ENCODE measurements at places on chromosomes 11 and 22.
A peak's percentile ranks its signal among the peaks of the same experiment; 100 is the strongest.

DNA sequence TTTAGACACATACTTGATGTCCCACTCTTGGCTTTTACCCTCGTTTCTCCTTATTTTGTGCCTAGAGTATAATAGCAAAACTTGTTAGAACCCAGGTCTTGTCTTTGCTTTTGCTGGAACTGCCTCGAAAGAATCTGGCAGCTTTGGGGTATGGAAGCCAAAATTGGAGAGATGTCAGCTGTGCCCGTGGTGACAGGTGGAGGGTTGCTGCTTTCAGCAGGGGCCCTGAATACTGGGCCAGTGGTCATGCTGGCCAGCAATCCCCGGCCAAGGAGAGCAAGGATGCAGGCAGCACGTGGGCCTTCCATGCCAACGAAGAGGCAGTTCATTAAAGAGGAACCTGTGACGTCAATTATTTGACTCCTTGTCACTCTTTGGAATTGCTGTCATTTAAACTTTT is 181.1 kb downstream of the HIPK3 start:
- DNase-seq = no peak

DNA sequence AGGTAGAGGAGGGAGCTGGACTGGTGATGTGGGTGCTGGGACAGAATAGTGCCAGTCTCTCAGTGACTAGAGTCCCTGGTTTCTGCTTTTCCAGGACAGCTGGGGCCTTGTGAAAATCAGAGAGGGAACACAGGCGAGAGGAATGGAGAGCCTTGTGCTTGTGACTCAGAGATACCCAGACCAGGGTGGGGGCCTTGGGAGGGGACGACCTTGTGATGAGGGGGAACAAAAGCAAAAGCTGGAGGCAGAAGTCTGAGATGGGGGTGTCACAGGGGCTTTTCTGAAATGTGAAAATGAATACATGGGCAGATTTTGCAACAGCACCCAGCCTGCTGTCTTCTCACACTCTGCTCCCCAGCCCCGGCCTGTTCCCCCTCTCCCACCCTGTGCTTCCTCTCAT is 3.4 kb upstream of the NR1H3 start:
- DNase-seq = no peak

DNA sequence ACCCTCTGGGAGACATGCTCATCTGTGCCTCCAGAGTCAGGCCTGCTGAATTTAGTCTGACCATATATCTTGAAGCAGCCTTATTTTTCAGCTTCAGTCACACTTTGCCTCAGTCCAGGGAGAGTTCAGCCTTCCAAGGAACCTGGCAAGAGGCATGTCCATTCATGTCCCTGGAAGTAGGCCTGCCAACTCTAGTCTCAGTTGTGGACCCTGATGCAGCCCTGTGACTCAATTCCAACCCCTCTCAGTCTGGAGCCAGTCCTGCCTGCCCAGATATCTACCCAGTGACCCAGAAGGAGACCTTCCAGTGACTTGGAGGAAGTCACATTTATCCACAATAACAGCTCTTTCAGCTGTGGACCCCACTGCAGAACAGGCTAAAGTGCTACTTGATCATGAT is 566.6 kb downstream of the TMEM135 start:
- peak; percentile 10 for DNase-seq

DNA sequence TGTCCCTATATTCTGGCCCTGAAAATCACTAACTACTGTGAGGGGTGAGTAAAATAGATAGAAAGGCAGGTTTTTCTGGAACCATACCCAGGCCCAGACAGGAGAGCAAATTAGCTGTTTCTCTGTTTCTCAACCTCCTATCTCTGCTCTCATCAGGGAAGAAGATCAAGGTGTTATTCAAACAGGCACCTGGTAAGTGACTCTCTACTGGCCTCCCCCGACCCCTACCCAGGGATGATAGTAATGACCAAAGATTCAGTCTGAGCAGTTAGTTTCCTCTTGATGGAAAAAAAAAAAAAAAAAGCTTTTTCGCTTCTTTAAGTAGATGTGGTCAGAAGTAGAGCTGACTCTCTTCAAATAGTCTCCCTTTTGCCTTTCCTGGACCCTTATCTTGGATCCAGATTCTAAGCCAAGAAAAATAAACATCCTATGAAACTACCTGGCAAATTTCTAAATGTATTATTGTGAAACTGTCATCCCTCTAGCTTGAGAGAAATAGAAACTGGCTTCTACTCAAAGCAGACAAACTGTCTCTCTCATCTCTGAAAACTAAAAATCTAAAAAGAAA is 9.9 kb downstream of the LRRC4C start:
- DNase-seq = no peak

DNA sequence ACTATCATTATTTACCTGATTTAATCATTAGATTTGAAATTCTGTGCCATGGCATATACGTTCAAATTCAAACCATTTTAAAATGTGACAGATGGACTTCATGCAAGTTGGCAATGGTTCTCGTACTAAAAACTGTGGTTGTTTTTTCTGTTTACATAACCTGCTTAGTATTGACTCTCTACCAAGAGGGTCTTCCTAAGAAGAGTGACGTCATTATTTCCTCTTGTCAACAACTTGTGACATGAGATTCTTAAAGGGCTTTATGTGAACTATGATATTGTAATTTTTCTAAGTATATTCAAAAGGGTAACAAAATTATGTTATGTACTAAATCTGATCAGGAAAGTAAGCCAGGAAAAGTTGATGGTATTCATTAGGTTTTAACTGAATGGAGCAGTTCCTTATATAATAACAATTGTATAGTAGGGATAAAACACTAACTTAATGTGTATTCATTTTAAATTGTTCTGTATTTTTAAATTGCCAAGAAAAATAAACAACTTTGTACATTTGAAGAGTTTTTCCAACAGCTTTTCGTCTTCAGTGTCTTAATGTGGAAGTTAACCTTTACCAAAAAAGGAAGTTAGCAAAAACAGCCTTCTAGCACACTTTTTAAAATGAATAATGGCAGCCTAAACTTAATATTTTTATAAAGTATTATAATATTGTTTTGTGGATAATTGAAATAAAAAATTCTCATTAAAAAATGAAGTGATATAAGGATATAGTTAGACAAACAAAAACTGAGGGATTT is 87.0 kb downstream of the GRK3 start:
- no peak for DNase-seq
